ENCODE measurements at places on chromosomes 5 and 9. TPM values are rescaled to one million over a fixed set of nuclear protein-coding genes. Genes with fewer than 3 reads are reported as not detected.

TLX3 gene
- not detected for polyA plus RNA-seq

SLC31A1 gene
- 32.2 TPM for polyA plus RNA-seq

PCDHGA9 gene
- polyA plus RNA-seq = 1.9 TPM

FCN2 gene
- 0.04 TPM for polyA plus RNA-seq

GFI1B gene
- polyA plus RNA-seq = 6.2 TPM

LCN1 gene
- polyA plus RNA-seq = 0.09 TPM

FOXD4L3 gene
- 0.12 TPM for polyA plus RNA-seq

CTNND2 gene
- 2.8 TPM for polyA plus RNA-seq

SPACA9 gene
- 2.5 TPM for polyA plus RNA-seq

SH3PXD2B gene
- 11.0 TPM for polyA plus RNA-seq

HABP4 gene
- 6.3 TPM for polyA plus RNA-seq

ZFAND5 gene
- polyA plus RNA-seq = 142 TPM

DIPK1B gene
- 13.3 TPM for polyA plus RNA-seq

QRFP gene
- 0.36 TPM for polyA plus RNA-seq

C5orf58 gene
- polyA plus RNA-seq = 1.0 TPM

IL13 gene
- 0.07 TPM for polyA plus RNA-seq

PDGFRB gene
- 18.6 TPM for polyA plus RNA-seq

TLR4 gene
- 6.2 TPM for polyA plus RNA-seq

ERBIN gene
- 121 TPM for polyA plus RNA-seq

SPINK7 gene
- 0.06 TPM for polyA plus RNA-seq

ELL2 gene
- polyA plus RNA-seq = 49.4 TPM

INSL6 gene
- polyA plus RNA-seq = 0.51 TPM

DAB2 gene
- polyA plus RNA-seq = 178 TPM

NACC2 gene
- polyA plus RNA-seq = 11.8 TPM

TAF7 gene
- polyA plus RNA-seq = 88.9 TPM

PTBP3 gene
- 40.8 TPM for polyA plus RNA-seq

ST8SIA4 gene
- 4.7 TPM for polyA plus RNA-seq

ADCY2 gene
- 4.7 TPM for polyA plus RNA-seq

KCNV2 gene
- polyA plus RNA-seq = 0.09 TPM

PCDHGB4 gene
- 1.4 TPM for polyA plus RNA-seq

CYSRT1 gene
- polyA plus RNA-seq = 71.7 TPM

DDX4 gene
- 0.10 TPM for polyA plus RNA-seq

GARNL3 gene
- polyA plus RNA-seq = 24.0 TPM

CNTFR gene
- polyA plus RNA-seq = 15.9 TPM

ENTREP1 gene
- 7.3 TPM for polyA plus RNA-seq

PDE6A gene
- polyA plus RNA-seq = 1.0 TPM

IFNA2 gene
- not detected for polyA plus RNA-seq

HAUS6 gene
- polyA plus RNA-seq = 10.5 TPM

MPDZ gene
- 51.0 TPM for polyA plus RNA-seq

ACTBL2 gene
- polyA plus RNA-seq = 0.01 TPM
